NCI-H345 (cell line): ENCODE measurements at places on chromosomes 2 and 18.

GRCh38 chr2:26583381-26583911 lies 57.7 kb downstream of the CIB4 start:
- no peak for DNase-seq

- DNase-seq = no peak
These were observed 98.2 kb upstream of the STK39 start for GRCh38 chr2:168345601-168346000.

DNA sequence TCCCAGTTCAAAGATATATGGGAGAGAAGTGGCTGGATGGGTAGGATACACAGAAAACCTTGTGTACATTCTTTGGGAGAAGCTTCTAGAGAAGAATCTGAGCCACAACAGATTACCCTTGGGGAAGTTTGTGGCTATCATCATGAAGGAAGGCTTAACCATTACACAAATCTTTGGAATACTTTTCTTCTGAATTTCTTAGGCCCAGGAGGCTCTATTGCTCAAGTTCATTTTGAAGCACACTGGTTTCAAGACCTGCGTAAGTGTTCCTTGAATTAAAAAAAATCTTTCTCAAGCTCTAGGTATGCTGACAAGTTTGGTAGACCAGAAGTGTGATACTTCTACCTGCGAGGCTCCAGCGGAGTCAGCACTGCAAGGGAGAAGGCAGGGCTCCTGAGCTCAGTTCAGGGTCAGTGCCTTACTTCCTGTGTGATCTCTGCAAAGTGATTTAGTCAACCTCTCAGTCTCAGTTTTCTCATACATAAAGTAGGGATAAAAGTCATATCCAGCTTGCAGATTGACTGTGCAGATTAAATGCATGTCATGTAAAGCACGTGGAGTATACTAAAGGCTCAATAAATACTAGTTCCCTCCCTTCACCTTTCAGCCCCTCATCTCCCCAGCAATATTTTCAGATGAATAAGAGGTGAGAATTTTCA lies 438.6 kb downstream of the DLGAP1 start:
- DNase-seq = no peak

GRCh38 chr18:354003-354402 lies 86.2 kb upstream of the THOC1 start:
- DNase-seq = no peak

- DNase-seq = no peak
These were observed 2.1 kb downstream of the NCKAP1 start for GRCh38 chr2:183035954-183036669.

- no peak for DNase-seq
These were observed 29.9 kb downstream of the LOXHD1 start for GRCh38 chr18:46627136-46627535.

GRCh38 chr2:154697418-154698252 lies 860 bp upstream of the KCNJ3 start:
- peak; percentile 66 for DNase-seq

DNA sequence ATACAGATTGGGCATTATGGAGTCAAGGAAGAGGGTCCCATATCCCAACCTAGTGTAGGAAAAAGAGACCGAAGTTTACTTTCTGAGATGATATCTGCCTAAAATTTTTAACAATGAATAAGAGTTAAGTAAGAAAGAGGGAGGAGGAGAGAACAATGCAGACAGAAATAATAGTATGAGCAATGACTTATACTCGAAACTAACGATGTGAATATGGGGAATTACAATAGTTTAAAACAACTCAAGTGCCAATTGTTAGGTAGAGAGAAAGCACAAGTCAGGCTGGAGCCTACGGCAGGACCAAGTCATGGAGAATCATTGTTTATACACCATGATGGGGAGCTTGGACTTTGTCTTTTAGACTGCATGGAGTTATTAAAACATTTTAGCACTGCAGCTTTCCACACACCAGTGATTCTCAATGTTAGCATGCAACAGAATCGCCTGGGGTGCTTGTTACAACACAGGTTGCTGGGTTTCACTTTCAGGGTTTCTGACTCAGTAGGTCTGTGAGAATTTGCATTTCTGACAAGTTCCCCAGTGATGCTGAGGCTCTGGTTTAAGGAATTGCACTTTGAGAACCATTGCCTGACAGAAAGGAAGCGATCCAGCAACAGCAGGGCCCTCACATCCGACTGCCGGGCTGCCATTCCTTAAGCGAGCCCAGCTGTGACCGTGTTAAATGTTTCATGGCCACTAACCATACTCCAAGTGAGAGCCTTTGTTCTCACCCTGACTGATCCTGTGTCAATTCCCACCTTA lies 511.2 kb downstream of the DCDC2C start:
- peak; percentile 80 for DNase-seq

- peak; percentile 70 for DNase-seq
These were observed at the start of gene AMER3 for GRCh38 chr2:130755256-130756052. Gene AMER3 (plus strand): TSS chr2:130755540. CDS start chr2:130762073, 6,533 bp downstream.

GRCh38 chr2:101341421-101341820 lies 32.9 kb upstream of the RNF149 start:
- no peak for DNase-seq

GRCh38 chr2:29615841-29616240 lies 305.5 kb downstream of the ALK start:
- no peak for DNase-seq
